ENCODE measurements at places on chromosomes 12 and 14.

DNA sequence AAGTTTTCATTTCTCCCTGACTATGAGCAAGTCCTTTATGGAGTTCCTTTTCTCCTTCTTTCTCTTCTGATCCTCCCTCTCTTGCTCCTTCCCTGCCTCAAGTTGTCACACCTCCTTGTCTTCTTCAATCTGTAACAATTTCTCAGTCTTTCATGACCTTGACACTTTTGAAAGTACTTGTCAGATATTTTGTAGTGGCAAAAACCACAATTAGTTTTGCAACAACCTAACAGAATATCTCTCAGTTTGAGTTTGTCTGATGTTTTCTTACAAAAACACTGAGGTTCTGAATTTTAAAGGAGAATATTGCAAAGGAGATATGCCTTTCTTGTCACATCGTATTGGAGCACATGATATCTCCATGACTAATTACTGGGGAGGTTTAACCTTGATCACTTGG, 4.1 kb upstream of the CRADD start:
- peak overlapping the region; percentile 74 for H3K27ac ChIP-seq
- H3K27me3 ChIP-seq, result peaks cover 4% of the 10 kb centered on the region
- no peak for DNase-seq
- no peaks in the 10 kb centered on the region for H3K36me3 ChIP-seq

DNA sequence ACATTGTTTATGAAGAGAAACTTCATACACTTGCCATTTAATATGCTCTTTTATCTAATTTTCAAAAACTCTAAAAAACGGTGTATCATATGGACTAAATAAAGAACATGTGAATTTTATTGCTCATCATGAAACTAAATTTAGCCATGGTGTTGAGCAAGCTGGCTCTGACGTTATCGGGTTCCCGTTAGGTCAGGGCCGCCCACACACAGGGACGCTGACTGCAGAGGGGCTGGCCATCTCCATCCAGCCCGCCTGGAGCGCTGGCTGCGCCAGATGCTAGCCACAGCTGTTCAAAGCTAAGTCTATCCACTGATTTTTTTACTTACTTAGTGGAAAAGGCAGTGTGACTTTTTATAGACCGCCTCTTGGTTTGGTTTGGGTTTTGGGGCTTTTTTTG, 36.5 kb upstream of the DYNC1H1 start:
- peaks cover 2% of the 10 kb centered on the region for H3K4me1 ChIP-seq
- H3K27me3 ChIP-seq, result peaks cover 7% of the 10 kb centered on the region
- no peak overlapping the region for H3K4me3 ChIP-seq
- no peak for DNase-seq
- peak overlapping the region; percentile 61 for H3K27ac ChIP-seq
- peaks cover 18% of the 10 kb centered on the region for H3K36me3 ChIP-seq

GRCh38 chr12:66149702-66150398, 19.3 kb upstream of the LLPH start:
- no peak overlapping the region for H3K4me3 ChIP-seq
- H3K36me3 ChIP-seq, result peaks cover 4% of the 10 kb centered on the region
- H3K27me3 ChIP-seq, result no peaks in the 10 kb centered on the region
- H3K27ac ChIP-seq, result peak overlapping the region; percentile 25

- no peaks in the 10 kb centered on the region for H3K27me3 ChIP-seq
- H3K4me1 ChIP-seq, result no peaks in the 10 kb centered on the region
- no peak overlapping the region for H3K27ac ChIP-seq
- H3K36me3 ChIP-seq, result no peaks in the 10 kb centered on the region
- DNase-seq, result no peak
Observed at GRCh38 chr12:27429606-27430005, 16.9 kb upstream of the SMCO2 start.

DNA sequence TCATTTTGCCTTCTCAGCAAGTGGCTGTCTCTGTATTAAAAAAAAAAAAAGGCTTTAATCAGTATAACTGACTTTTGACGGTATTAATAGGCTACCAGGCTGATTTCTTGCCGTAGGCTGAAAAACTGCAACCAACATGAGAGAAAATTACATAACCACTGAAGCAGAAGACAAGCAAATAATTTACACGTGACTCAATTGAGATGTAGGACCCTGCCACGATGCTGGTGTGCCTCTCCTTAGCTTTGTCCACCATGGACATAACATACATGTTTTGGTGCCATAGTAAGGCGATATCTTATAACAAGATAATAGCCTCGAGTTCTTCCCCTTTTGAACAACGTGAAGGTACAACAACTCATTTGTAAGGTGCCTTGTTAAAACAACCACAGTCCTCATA, 88.7 kb upstream of the GRIP1 start:
- H3K4me3 ChIP-seq, result no peak overlapping the region
- DNase-seq, result no peak
- H3K27ac ChIP-seq, result no peak overlapping the region
- H3K36me3 ChIP-seq, result no peaks in the 10 kb centered on the region
- peaks cover 16% of the 10 kb centered on the region for H3K27me3 ChIP-seq

DNA sequence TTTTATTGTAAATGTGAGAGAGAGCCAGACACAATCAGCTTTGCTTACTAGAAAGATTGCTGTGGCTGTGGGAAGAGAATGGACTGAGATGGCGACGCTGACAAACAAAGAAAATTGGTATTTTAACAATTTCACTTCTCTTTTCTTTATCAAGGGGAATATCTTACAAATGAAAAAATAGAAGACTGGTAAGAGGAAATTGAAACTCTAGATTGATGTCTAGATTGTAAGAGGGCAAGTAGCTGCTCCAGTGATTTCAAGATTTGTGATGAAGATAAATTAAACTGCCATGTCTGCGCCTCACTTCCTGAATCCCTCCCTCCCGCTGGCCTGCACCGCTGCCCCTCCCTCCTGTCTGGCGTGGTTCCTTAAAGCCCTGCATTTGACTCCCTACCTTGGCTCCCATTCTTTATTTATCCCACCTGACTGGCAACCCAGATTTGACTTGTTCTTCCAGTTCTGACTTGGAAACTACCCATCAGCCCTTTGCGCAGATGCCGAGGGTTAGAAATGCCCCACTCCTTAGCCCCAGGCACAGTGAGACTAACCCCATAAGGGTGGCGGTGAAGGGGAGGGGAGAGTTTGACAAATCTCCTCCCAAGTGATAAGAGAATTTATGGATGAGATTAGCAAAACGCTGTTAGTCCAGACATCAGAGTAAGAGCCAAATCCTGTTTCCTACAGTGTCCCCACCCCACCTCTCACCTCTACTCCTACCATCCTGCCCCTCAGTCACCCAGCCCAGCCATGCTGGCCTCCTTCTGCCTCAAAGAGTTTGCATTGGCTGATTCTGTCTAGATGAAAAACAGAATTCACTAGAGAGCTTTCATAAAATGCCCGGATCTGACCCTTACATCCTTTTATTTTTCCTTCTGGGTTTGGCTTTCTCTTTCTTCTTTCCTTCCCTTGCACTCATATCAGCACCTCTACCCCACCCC, 125.3 kb upstream of the ATF7IP start:
- peaks cover 4% of the 10 kb centered on the region for H3K36me3 ChIP-seq
- peaks cover 27% of the 10 kb centered on the region for H3K4me1 ChIP-seq
- H3K27me3 ChIP-seq, result no peaks in the 10 kb centered on the region
- H3K4me3 ChIP-seq, result peak overlapping the region; percentile 81
- DNase-seq, result no peak

DNA sequence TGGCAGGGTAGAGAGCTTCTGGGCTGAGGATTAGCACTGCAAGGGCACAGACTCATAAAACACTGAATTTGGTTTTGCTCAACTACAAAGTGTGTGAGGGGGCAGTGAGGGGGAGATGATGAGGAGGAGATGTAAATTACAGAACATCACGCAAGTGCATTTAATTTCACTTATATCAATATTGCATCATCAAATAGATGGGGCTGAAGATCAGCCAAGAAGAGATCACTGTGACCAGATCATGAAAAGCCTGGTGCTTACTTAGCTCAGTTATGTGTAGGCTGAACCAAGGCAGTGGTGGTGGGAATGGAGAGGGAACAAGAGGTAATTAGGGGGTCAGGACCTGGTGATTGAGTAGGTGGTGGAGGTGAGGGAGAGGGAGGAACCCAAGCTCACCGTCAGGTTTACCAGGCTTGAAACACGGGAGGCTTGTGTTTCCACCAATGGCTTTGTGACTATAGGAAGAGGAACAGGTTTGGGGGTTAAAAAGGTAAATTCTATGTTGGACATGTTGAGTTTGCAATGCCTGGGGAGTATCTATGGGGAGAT, 11.3 kb downstream of the FOS start:
- H3K4me1 ChIP-seq, result peaks cover 7% of the 10 kb centered on the region
- no peaks in the 10 kb centered on the region for H3K36me3 ChIP-seq
- H3K27ac ChIP-seq, result peak overlapping the region; percentile 82
- no peak for DNase-seq

GRCh38 chr12:89236237-89236636, 116.1 kb downstream of the DUSP6 start:
- H3K36me3 ChIP-seq, result no peaks in the 10 kb centered on the region
- H3K4me3 ChIP-seq, result peak overlapping the region; percentile 78
- peaks cover 60% of the 10 kb centered on the region for H3K4me1 ChIP-seq
- DNase-seq, result no peak

- H3K27me3 ChIP-seq, result peaks cover 2% of the 10 kb centered on the region
- no peak overlapping the region for H3K4me3 ChIP-seq
- H3K27ac ChIP-seq, result no peak overlapping the region
- no peaks in the 10 kb centered on the region for H3K36me3 ChIP-seq
Observed at GRCh38 chr14:104091927-104092771, 6.6 kb downstream of the ASPG start.

DNA sequence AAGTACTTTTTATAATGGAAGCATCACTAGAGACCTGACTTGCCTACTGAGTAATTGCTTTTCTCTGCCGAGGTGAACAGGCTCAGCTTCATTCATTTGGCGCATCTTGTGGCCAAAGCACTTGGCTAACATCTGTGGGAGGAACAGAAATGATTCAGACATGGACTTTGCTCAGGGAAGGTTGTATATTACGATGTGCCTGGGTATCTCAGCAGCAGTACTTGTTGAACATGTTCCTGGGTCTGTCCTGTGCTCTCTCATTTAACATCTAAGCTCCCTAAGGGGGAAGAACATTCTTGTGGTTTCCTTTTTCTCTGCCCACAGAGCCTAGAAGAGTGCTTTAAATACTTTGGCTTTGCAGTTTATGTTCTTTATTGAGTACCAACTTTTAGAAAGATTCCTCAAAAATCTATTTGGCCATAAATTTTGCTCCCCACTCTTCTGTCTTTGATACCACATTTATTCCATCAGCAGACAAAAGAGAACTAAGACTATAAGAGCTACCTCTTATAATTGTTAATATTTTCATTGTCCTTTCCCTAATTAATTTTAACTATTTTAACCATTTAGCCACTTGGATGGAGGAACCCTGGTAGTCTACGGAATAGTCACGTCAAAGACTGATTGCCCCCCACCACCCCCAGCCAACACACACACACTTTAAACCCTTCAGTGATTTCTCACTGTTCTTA, 101.2 kb upstream of the EGLN3 start:
- DNase-seq, result no peak
- no peaks in the 10 kb centered on the region for H3K27me3 ChIP-seq
- no peak overlapping the region for H3K4me3 ChIP-seq

Data from immature natural killer cell (primary cell).